ENCODE measurements at places on chromosomes 12 and 14.

DNA sequence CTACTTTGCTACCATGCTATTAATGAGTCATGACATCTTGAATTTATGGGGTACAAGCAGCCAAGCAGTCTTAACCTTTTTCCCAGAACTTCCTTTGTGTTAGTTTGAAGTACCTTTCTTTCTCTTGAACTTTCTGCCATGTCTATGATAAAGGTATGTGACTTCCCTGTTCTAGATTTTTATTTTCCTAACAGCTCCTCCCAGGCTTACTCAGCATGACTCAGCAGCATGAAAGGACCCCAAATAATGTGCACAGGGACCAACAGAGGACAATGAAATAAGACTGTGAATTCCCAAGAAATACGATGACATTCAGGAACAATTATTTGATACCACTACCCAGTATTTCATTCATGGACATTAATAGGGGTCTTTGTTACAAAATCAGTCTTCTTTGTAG, 60.0 kb downstream of the TTC6 start:
- no peak for DNase-seq

DNA sequence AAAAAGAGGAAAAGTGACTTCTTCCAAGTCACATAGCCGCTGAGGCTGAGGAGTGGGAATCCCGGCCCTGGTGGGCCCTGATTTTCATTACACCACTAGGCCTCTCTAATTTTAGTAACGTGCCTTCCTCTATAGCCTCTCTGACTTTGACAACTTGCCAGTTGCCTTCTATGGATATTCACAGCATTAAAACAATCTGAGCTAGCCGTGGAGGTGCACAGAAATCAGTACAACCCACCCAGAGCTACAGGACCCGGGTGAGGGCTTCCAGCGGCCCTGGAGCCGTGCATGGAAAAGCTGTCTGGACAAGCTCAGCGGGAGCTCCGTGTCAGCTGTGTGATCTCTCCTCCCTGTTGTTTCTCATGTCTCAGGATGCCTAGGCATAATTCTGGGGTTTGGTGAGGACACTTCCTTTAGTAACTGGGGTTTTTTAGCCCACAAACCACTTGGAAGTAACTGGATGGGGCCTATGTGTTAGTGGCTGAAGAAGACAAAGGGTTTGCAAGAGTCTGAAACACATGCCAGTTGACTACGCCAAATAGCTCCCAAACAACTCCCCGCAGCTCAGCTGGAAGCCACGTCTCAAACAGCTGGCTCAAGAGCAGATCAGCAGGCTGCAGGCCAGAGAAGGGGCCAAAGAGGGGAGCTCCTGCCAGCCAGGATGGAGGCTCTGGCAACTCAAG, 53.0 kb downstream of the SSH1 start:
- peak; percentile 91 for DNase-seq

- DNase-seq: no peak
Observed at GRCh38 chr14:43914041-43914693, 592.9 kb downstream of the FSCB start.

DNA sequence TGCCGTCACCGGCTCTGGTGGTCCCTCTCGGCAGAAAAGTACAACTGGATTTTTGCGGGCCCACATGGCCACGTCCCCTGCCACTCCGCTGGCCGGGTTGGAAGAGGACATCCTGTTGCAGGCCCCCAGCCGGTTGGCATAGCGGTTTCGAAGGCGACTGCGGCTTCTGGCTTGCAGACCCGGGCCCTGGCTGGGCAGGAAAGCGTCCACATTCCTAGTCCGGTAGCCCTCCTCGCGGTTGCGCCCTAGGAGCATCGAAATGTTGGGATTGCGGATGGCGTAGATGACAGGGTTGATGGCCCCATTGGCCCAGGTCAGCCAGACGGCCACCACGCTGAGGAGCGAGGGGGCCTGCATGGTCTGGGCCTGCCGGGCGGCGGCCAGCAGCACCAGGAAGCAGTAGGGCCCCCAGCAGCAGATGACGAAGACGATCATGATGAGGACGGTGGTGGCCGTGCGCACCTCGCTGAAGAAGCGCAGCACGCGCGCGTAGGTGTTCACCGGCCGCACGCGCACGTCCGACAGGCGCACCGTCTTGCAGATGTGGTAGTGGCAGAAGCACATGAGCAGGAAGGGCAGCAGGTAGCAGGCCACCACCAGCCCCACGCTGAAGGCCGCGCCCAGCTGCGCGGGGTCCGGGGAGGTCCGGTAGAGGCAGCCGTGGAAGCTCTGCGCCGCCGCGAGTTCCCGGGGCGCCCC, 1.2 kb downstream of the GPR135 start:
- no peak for DNase-seq

DNA sequence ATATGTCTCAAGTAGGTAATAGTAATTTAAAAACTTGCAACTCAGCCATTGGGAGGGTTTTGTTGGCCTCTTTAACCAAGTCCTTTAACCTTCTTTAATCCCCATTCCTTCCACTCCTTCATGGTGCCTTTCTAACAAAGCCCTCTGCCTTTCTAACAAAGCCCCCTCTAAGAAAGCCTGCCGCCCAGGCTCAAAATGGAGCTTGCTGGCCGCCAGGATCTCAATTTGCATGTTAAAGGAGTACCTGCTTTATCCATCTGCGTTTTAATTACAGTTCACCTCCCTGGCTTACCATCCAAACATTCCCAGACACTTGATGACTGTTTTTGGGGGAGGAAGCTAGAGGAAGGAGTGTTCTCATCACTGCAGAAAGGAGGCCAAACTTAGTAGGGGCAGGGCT, 183.4 kb downstream of the PTPN11 start:
- DNase-seq: no peak

- DNase-seq: peak; percentile 73
Observed at GRCh38 chr12:43069768-43070221, 480.2 kb upstream of the PRICKLE1 start.

- DNase-seq: no peak
Observed at GRCh38 chr14:91942128-91942527, 5.4 kb downstream of the FBLN5 start.

DNA sequence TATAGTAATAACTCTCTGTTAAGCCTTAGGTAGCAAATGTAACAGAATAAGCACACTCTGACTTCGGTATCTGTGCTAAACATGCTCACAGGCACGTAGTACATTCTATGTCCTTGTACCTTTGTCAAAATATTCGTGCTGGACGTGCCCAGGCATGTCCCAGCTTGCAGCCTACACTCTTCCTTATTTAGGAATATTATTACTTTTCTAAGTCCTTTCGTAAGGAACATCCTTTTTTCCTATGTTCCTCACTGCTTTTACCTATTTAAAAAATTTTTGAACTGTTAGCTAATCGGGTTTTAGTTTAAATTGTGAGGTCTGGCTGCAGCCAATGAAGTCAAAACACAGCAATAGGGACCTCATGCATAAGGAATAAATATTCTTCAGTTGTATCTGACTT, 24.1 kb upstream of the UBC start:
- peak; percentile 51 for DNase-seq

DNA sequence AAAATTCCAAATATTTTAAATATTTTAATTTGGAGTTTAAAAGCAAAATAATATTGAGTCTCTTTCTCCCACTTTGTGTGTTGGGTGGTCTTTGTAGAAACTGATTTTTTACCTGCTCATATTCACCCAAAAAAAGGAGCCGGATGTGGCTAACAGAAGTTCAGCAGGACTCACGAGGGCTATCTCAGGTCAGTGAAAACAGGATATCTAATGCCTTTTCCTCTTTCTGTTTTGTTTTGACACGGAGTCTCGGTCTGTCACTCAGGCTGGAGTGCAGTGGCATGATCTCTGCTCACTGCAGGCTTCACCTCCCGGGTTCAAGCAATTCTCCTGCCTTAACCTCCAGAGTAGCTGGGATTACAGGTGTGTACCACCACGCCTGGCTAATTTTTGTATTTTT, 30.8 kb downstream of the COA8 start:
- no peak for DNase-seq

GRCh38 chr12:100170313-100170858, 27.7 kb upstream of the BLTP3B start:
- no peak for DNase-seq

DNA sequence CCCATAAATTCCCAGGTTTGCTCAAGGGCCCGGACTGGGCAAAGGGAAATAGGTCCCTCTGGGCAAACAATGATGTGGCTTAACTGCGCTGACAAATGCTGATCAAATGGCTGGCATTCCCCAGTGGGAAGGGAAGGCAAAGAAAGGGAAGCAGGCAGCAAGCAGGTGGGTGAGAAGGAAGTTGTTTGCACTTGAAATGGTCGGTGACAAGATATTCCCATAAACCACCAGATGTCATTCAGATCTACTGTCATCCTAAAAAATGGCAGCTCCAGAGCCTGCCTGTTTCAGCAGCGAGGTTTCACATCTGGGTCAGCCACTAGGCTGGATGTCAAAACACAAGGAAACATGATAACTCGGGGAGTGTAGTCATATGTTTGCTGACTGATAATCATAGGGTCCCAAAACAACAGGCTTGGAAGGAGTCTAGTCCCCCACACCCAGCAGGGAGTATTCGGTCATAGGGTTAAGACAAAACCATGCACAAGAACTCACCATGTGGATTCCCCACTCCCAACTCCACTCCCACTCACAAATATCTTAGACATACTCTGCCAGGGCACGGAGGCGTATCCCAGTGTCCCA, 37.9 kb upstream of the MDM1 start:
- DNase-seq: no peak

GRCh38 chr14:34104489-34105397, 153.9 kb upstream of the EGLN3 start:
- DNase-seq: no peak

GRCh38 chr14:95341115-95341514, 21.4 kb upstream of the CLMN start:
- DNase-seq: no peak

DNA sequence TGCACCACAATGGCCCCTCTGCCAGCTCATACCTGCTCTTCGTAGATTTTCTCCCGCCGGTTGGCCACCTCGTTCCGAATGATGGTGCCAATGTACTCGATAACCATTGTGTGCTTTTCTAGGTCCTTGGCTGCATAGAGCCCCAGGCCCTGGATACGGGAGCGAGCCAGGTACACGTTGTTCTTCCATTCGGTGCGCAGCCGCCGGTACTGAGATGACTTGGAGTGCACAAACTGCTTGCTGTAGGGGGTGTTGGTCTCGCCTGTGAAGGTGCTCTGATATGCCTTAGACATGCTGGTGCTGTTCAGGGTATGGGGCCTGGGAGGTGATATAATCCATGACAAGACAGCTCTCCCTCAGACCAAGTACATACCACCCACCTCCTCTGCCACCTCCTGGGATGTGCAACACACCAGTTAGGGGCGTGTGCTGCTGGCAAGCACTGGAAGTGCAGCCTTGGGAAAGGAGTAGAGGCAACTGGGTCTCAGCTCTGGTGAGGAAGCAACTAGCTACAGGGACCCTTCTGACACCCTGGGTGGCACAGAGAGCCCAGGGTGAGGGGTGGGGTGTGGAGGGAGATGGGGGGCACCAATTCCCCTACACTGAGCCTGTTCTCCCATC, 4.1 kb upstream of the PRKAG1 start:
- DNase-seq: peak; percentile 5

DNA sequence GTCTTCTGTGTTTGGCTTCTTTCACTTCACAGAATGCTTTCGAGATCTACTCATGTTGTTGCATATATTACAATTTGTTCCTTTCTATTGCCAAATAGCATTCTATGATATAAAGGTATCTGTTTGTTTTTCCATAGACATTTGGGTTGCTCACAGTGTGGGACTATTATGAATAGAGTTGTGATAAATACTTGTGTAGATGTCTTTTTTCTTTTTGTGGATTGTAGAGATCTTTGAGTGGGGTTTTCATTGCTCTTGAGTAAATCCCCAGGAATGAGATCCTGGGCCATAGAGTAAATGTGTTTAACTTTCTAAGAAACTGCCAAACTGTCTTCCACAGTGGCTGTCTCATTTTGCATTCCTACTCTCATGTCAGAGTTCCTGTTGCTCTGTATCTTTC, 24.9 kb upstream of the CEBPE start:
- DNase-seq: peak; percentile 17

DNA sequence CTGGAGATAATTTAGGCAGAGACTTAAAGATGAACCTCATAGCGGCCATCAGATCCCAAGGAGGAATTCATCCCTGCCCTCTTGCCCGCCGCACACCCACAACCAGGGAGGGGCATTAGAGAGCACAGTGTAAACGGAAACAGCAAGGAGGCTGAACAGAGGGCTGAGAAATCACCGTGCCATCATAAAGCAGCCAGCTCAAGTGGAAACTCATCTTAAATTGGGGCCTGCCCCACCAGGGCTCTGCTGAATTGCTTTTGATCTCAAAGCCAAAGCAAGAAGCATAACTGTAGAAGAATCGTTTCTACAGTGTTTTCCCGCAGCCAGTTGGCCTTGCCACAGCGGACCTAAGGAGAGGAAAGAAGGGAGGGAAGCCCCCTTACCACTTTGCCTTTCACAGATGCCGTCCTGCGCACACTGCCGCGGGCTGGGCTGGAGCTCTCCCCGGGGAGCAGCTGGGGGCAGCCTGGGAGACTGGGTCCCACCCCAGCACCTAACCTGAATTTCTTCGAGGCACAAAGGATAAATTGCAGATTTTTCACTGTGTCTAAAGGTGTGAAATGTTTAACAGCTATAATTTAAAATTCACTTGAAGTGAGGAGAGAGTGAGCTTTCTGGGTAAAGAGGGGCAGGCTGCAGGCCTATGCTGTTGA, 51.8 kb upstream of the MMP17 start:
- DNase-seq: no peak

DNA sequence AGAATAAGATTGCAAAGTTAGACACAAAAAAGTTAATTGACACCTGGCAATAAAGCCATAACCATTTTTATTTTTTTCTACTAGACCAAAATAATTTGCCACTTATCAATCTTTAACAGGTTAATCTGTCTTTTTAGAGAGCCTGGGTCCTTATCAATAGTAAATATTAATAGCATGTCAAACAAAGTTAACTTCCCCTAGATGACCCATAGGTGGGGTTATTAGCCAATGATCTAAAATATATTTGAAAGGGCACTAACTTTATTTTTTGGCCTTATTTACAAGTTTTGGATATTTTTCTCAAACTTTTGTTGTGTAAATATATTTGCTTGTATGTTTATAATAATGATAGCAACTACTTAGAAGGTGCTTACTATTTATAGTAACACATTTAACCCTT, 3.9 kb downstream of the ANKRD33 start:
- DNase-seq: peak; percentile 57

DNA sequence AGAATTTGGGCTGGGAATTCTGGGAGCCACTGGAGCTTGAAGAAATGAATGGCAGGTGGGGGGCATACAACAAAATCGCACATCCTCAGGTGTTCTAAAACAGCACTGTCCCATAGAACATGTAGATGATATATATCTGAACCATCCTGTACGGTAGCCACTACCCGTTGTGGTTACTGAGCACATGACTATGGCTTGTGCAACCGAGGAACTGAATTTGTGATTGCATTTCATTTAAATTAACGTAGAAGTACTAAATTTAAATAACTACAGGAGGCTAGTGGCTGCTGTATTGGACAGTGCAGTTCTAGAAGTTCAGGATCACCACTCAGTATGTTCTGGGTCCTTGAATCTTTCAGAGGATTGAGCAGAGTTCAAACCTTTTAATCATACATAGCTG, 172.4 kb downstream of the PHETA1 start:
- no peak for DNase-seq

- peak; percentile 90 for DNase-seq
Observed at GRCh38 chr12:120534703-120535655, 823 bp downstream of the RNF10 start.

GRCh38 chr14:102593061-102593824, 794 bp downstream of the RCOR1 start:
- DNase-seq: peak; percentile 84
